ENCODE measurements at places on chromosomes 2 and 18. TPM values are rescaled to one million over a fixed set of nuclear protein-coding genes. Genes with fewer than 3 reads are reported as not detected.

DNA sequence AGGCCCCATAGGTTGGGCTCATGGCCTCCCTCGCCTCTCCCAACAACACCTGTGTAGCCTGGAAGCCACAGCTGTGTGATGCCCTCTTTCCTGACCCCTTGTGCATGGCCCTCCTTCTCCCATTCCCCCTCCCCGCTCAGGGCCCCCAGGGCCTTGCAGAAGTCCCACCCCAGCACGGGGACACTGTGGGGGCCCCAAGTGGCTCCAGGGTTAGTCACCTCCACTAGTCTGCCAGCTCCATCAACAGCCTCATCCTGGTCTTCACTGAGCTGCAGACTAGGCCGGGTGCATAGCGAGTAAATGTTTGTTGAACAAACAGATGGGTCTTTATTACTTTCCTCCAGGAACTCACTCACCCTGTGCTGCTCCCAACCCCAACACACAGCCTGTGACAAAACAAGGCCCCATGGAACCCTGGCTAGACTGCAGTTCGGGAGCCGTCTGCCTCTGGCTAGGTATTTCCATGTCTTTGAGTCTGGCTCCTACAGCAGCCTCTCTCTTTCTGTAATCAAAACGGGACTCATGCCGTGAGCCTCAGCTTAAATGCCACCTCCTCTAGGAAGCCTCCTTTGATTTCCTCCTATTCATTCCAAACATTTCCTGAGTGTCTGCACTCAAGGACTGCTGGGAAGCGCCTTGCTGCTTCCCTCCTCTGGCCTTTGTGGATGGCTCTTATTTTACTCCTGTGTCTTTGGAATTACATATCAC, 109.9 kb upstream of the ID2 start:
- DNase-seq = peak; percentile 65

DNA sequence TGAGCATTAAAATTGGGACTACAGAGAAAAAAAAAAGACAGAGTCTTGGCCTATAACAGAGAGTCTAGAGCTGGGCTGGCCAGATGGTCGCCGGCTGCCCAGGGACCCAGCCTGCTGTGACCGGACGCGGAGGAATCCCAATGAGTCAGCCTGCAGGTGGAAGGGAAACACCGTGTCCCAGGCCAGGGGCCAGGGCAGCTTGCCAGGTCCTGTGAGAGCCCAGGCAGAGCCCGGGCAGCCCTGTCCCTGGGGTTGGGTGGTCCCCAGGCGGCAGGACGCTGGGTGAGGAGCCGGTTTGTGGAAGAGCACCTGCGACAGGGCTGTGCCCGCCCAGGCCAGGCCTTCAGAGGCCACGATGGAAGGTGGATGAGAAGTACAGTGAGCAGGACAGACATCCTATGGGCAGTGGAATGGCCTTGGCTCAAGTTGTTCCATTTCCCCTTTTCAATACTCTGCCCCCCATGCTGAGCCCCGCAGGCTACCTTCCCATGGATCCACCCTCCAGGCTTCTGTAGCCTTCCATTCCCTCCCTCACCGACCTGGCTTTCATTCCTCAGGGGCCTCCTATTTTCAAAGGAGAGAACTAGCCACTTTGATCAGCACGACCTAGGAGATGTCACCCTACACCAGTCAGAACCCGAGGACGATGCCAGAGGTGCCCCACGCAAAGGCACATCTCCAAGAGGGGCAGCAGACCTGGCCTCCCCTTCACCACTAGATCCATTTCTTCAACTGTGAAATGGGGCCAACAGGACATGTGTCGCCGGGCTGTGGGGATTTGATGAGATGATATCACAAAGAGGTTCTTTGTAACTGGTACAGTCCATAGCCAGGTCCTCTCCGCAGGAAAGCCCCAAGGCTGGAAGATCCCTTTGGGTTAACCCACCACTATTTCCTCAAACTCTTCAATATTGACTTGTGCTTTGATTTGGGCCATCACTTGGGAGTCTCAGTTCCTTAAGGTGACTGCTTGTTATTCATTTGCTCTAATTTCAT, 87.5 kb downstream of the POLR1A start:
- peak; percentile 95 for DNase-seq

GRCh38 chr2:3487028-3487425, 32.3 kb downstream of the ADI1 start:
- DNase-seq = peak; percentile 34

GRCh38 chr2:118118479-118118878, 30.2 kb downstream of the INSIG2 start:
- DNase-seq = no peak

- DNase-seq = no peak
These were observed 20.3 kb downstream of the RALB start for GRCh38 chr2:120272763-120273481.

DNA sequence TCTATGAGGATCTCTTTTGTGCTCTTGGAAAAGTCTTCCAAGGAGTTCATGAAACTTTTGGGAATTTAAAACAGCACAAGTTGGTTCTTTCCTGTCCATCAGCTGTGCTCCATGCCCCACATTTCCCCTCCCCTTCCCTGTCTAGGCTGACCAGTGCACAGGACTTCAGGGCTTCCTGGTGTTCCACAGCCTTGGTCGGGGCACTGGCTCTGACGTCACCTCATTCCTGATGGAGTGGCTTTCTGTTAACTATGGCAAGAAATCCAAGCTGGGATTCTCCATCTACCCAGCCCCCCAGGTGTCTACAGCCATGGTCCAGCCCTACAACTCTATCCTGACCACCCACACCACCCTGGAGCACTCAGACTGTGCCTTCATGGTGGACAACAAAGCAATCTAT, 8.1 kb upstream of the DNAJB2 start:
- no peak for DNase-seq

GRCh38 chr2:14634182-14634488, 1.6 kb downstream of the LRATD1 start:
- no peak for DNase-seq

GRCh38 chr2:171150694-171151285, 9.9 kb downstream of the TLK1 start:
- no peak for DNase-seq

GRCh38 chr2:167294776-167295140, 406.5 kb downstream of the XIRP2 start:
- DNase-seq = no peak

GRCh38 chr2:101188683-101189405, 37.7 kb upstream of the TBC1D8 start:
- DNase-seq = no peak

GRCh38 chr2:43073401-43073825, 153.0 kb downstream of the ZFP36L2 start:
- peak; percentile 84 for DNase-seq

DNA sequence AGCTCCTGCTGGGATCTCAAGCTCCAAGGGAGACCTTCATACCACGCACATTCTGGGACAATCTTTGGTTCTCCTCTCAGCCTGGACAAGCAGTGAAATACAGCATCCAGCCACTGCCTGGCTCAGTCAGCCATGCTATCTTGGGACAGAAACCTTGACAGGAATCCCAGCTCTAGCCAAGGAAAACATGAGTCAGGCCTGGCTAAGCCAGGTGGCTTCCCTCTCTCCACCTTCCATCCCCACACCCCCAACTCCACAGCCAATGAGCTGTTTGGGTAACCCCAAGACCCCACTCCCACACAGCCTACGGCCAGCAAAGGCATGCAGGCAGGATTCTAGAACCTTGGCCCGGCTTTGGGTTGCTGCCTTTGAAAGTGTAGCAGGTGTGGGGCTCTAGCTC, 64.9 kb downstream of the MCFD2 start:
- peak; percentile 73 for DNase-seq

DNA sequence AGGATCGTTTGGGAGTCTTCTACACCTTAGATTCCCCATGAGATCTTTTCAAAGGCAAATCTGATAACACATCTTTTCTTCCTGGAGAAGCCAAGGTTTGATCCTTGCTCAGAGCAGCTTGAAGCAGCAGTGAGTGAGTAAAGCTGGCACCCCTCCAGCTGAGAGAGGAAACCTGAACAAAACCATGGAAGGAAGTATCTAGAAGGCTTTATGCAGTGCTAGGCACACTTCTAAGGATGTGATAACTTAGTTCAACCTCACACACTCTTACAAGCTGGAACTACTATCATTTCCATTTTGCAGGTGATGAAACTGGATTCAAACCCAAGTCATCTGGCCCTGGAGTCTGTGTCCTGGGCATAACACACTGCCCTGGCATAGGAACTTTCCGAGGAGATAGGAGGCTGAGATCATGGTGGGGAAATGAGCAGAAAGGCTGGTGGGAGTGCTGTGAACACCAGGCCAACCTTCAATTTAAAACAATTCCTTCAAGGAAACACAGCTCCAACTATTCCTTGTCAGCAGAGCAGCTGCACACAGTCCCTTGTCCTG, 71.2 kb downstream of the CTAGE1 start:
- peak; percentile 78 for DNase-seq

DNA sequence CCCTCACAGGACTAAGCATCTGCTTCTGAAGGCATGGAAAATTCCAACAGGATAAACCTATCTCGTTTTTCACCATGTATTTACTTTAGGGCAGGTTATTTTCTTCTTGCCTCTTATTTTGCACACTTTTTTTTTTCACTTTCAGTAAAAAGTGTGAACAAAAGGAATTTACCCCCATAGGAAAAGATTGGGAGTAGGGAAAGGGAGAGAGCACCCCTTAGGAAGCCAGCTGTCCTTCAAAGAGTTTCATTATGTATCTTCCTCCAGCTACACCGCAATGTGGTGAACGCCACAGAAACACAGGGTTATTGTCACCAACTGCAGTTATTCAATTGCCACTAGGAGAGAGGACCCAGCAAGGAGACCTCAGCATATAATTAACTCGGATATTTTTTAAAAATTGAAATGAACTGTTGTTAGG, 286.2 kb upstream of the VRK2 start:
- peak; percentile 2 for DNase-seq

The RNU2-63P gene
- polyA plus RNA-seq = not detected

The TMEM37 gene
- 221 TPM for polyA plus RNA-seq

The ALS2 gene
- 7.1 TPM for polyA plus RNA-seq

The ERFE gene
- 1.6 TPM for polyA plus RNA-seq
